ENCODE measurements at places on chromosomes 5 and 9.

GRCh38 chr9:94666364-94667099 is 27.2 kb upstream of the FBP1 start:
- no peak for DNase-seq

DNA sequence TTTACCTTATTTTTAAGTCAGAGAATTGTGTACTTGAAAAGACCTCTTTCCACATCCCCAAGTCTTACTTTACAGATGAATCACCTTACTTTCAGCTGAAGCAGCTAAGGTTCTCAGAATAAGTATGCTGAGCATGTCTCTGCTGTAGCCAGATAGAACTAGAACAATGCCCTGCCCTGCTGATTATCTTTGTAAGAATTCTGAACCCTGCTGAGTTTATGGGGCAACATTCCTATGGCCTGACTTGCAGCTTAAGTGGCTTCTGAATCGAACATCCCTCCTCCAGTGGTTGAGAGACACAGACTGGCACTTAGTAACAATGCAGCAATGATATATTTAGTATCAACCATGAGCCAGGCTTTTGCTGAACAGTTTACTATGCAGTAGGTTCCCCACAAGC is 592.0 kb upstream of the WWC1 start:
- no peak for DNase-seq

- no peak for DNase-seq
These were observed 284.5 kb downstream of the TMEM38B start for GRCh38 chr9:105978826-105979225.

GRCh38 chr5:1831677-1832313 is 30.6 kb downstream of the NDUFS6 start:
- DNase-seq: no peak

- DNase-seq: no peak
These were observed 157.1 kb downstream of the PBX3 start for GRCh38 chr9:125904155-125904851.

- no peak for DNase-seq
These were observed 59.5 kb downstream of the RORB start for GRCh38 chr9:74556685-74557084.

DNA sequence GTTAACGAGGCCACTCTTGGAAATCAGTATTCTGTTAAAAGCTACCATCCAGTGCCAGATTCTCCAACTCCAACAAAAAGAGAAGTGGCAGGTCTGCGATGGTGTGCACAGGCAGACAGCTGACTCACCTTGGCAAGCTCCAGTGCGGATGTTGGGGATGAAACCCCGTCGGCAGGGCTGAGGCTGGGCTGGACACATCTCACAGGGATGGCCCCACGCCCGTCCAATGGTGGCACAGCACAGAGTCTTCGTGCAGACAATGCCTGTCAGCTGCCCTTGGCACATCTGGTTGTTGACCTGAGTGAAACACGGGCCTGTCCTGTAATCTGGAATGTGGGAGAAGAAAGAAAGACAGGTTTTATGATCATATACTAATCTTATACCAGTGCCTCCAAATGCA is 73.4 kb downstream of the FBN2 start:
- no peak for DNase-seq

DNA sequence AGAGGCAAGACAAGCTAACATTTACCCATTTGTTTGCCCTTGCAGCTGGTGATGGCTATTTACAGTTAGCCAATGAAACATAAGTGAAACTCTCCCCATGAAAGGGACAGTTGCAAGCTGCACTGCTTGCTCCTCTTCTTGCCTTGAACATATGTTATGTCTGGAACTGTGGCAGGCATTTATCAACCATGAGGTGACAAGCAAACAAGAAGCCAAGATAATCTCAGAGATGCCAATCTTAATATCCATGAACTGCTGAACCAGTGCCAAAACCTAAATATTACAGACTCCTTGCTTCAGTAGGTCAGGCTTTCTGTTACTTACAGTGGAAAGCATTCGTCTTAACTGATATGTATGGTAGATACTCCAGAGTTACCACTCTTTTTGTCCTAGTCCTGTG is 133.4 kb downstream of the ACTBL2 start:
- no peak for DNase-seq

- no peak for DNase-seq
These were observed 938.6 kb upstream of the WWC1 start for GRCh38 chr5:167352801-167353200.

GRCh38 chr9:118088090-118088489 is 383.9 kb downstream of the TLR4 start:
- DNase-seq: no peak

DNA sequence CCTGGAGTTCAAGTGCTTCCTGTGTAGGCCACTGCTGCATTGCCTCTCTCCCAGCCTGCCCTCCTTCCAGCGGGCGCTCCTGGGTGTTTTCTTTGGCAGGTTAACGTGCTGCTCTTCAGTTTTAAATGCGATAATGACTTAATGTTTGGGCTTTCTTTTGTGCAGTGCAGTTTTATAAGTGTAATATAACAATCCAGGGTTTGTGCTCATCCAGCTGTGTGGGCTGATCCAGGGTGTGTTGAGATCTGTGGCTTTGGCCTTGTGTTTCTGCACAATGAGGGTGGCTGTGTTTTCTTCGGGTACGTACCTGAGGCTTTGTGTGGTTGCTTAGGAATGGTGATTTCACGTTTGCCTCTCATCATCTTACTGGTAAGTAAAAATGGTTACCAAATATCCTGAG is 50.6 kb downstream of the PCSK5 start:
- no peak for DNase-seq

- DNase-seq: no peak
These were observed 22.2 kb upstream of the EXOC3 start for GRCh38 chr5:420632-421286.

DNA sequence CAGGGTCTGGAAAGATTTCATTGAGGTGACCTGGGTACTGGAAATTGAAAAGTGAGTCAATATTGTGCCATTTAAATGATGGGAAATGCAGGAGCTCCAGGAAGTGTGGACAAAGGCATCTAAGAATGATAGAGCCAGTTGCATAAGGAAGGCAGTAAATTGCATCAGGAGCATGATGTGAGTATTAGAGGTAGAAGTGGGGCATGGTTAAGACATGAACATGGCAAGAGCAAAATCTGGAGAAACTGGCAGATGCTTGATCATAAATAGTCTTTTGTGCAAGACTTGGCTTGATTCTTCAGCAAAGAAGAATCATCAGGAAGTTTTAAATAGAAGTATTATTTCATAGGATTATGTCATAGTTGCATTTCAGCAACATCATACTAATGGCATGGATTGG is 157.4 kb upstream of the PUM3 start:
- DNase-seq: no peak

GRCh38 chr5:148509893-148510292 is 126.1 kb downstream of the FBXO38 start:
- no peak for DNase-seq

GRCh38 chr5:31880449-31880848 is 241.5 kb downstream of the PDZD2 start:
- no peak for DNase-seq

- no peak for DNase-seq
These were observed 21.8 kb downstream of the DMAC1 start for GRCh38 chr9:7777771-7778170.

- DNase-seq: no peak
These were observed 65.3 kb downstream of the CDC14B start for GRCh38 chr9:96554326-96554725.

DNA sequence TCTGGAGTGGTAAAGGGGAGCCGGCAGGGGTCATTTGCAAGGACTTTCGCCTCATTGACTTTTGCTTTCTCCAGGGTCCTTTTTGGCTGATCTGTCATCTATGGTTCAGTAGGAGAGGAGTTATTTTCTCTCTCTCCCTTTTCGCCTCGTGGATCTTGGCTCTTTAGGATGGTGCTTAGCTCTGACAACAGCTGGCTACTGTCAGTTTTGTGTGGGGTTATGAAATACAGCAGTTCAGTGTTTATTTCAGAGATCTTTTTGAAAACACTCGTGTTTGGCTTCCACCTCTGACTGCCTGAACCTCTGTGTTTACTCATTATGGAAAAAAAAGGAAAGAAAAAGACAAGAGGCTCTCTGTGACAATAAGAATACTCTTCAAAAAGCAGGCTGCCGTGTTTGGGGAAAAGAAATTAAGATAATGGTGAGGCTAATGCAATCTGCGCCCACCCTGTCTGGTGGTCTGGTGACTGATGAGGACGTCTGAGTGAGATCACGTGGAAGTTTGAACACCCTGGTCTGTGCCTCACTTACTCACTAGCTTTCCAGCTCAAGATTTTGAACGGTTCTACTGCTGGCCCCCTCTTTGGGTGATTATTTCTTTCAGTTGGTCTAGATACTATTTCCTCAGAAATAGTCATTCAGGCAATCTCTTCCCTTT is 567.7 kb downstream of the CAAP1 start:
- no peak for DNase-seq

DNA sequence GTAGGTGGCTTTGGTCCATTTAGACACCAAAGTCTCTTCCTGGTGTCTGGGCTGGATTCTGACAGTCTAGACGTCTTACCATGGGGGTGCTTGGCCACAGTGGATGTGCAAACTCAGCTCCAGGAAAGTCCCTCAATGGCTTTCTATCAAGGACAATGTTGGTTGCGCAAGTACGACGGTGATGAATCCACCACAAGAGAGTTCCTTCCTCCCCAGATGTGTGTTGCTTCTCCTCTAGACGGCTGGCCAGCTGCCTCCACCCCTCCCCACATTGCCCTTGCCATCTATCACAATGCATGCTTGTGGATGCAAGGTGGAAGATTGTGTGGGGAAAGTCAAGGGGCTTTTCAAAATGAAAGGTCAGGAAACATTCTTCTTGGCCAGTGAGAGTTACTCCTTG is 89.7 kb upstream of the IRX2 start:
- no peak for DNase-seq

DNA sequence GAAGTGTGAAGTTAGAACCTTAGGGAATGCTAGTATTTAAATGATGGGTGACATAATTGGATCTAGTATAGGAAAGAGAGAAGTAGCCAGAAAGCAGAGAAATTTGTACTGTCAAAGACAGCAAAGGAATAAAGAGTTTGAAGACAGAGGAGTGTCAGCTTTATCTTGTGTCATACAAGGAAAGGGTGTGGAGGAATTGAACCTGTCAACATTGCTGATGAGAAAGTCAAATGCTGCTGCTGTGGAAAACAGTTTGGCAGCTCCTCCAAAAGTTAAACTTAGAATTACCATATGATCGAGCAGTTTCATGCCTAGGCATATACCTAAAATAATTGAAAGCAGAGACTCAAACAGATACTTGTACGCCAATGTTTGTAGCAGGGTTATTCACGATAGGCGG is 63.7 kb downstream of the DENND4C start:
- DNase-seq: no peak

DNA sequence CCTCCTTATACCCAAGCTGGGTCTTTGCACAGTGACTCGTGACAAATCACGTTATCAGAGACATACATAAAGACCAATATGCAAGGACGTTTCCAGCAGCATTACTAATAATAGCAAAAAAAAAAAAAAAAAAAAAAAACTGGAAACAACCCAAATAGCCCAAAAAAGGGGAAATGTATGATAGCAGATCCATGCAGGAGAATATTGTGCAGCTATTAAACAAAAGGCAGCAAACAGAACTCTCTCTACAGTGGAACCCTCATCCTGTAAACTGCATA is 37.7 kb downstream of the C5orf15 start:
- no peak for DNase-seq

DNA sequence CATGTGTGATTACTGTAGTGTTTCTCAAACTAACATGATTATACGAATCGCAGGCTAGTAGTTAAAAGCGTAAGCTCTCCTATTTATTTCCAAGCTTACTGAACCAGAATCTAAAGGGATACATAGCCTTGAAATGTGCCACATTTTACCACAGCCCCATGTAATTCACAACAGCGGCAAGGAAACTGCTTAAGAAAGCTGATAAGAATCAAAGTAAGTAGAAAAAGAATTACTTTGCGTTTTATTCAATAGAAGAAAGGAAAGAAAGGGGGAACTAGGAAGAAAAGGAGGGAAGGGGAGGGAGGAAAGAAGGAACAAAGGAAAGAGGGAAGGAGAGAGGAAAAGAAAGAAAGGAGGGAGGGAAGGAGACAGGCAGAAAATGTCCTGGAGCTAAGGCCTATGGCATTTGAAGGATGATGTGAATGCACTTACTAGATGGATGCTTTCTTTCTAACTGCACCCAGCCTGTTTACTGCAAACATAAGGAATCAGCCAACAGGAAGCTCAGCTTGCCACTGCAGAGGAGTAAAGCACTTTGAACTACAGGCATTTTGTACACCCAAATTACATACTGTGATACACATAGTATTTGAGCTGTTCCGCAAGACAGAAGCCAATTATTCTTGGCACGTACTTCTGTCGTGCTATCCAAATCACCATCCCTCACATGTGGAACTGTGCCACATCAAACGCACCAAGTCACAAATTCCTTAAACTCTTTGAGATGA is 521.7 kb downstream of the RAB3C start:
- DNase-seq: no peak

- no peak for DNase-seq
These were observed 95.4 kb downstream of the CWC27 start for GRCh38 chr5:64864171-64864570.

- no peak for DNase-seq
These were observed 118.2 kb downstream of the VCAN start for GRCh38 chr5:83589786-83590185.

- DNase-seq: no peak
These were observed 17.5 kb downstream of the PIK3R1 start for GRCh38 chr5:68233075-68233474.

DNA sequence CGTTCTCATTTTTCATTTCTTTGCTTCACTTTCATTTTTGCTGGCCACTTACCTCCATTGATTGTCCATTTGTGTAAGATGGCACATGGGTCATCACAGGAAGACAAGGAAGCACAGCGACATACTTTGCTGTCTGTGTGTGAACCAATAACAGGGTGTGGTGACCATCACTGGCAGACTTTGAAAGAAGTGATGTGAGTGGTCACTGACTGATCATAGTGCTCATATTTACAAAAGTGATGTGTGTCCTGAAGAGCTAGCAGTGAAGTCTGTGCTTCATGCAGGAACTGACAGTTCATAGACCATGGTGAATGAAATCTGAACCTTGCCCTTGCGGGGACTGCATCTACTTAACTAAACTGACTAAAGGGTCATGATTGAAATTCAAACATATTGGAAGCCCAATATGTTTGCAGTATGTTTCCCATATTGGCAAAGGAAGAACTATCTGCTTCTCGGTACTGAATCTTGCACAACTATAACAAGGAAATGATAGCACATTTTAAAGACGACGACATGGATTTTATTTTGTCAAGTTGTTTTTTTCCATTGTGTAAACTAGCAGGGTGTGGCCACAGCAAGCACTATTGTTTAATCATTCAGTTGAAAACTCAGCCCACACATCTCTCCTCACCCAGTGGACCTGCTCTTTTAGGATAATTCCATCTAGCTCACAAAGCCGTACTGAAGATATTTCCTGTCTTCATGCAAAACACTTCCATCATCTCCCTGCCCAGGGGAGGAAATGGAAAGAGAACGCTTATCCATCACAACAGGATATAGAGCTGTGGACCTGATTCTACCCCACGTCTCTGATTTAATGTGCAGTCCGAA is 232.0 kb upstream of the ANKRD55 start:
- DNase-seq: no peak

GRCh38 chr9:136804509-136805206 is 3.1 kb upstream of the RABL6 start:
- no peak for DNase-seq
